Stimulated activated CD4-positive, alpha-beta T cell treated with anti-CD3 and anti-CD28 coated beads, Interleukin-15, amount 100 ng/mL, for 1 hour (primary cell): ENCODE measurements at places on chromosomes 7 and 10.

- DNase-seq = no peak
These were observed 60.3 kb downstream of the NEUROG3 start for GRCh38 chr10:69512901-69513300.

- DNase-seq = no peak
These were observed 244.0 kb upstream of the ZWINT start for GRCh38 chr10:56605051-56605450.

DNA sequence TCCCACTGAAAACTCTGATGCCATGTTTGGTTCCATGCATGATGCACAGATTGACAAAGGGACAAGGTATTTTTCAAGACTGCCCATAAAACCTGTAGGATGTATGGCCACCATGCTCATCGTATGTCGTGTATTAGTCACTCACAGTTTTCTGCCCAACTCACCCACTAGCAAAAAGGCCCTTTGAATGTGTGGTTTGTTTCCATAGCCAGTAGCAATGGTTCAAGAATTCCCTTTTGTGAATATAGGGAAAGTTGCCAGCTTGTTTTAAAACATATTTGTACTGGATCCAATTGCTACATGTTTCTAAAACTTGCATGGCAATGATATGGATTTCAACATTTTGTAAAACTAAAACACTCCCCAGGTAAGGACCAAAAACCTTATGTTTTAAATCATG, 280.9 kb upstream of the YAE1 start:
- DNase-seq = no peak

GRCh38 chr7:156655251-156655650, 14.7 kb downstream of the RNF32 start:
- no peak for DNase-seq

GRCh38 chr10:71888623-71889387, 37.8 kb upstream of the PSAP start:
- peak; percentile 43 for DNase-seq

GRCh38 chr10:123301077-123301857, 147.1 kb downstream of the BUB3 start:
- DNase-seq = no peak
